A549 treated with dexamethasone at 1 μM for 4 hours (cell line): ENCODE measurements at places on chromosomes 11 and 22. TPM values are rescaled to one million over a fixed set of nuclear protein-coding genes. Genes with fewer than 3 reads are reported as not detected.

The DDI1 gene
- total RNA-seq = not detected in 5 replicates

The OVCH2 gene
- total RNA-seq = not detected in 5 replicates

The BTBD18 gene
- total RNA-seq = 0.06 TPM in 1 of 5 replicates, not detected in the others

The MMP10 gene
- 0.53 to 1.6 TPM (median 0.87 TPM) in 5 replicates for total RNA-seq

The MN1 gene
- 2.9 to 4.4 TPM (median 3.8 TPM) in 5 replicates for total RNA-seq

The CCDC81 gene
- total RNA-seq = 0.15 to 0.27 TPM (median 0.19 TPM) in 5 replicates

The SGSM1 gene
- total RNA-seq = 0.49 to 1.1 TPM (median 0.60 TPM) in 5 replicates

The MTA2 gene
- total RNA-seq = 83.2 to 93.3 TPM (median 89.9 TPM) in 5 replicates

The MUC5AC gene
- 0.60 to 2.9 TPM (median 1.6 TPM) in 5 replicates for total RNA-seq

The OR51B2 gene
- total RNA-seq = not detected in 5 replicates

The ADAMTS8 gene
- total RNA-seq = 1.1 to 2.3 TPM (median 1.9 TPM) in 5 replicates

The TUBA8 gene
- total RNA-seq = 0.61 to 0.98 TPM (median 0.67 TPM) in 5 replicates

The MAML2 gene
- 3.3 to 5.6 TPM (median 4.7 TPM) in 5 replicates for total RNA-seq

The KCNQ1 gene
- 0.52 to 0.75 TPM (median 0.60 TPM) in 5 replicates for total RNA-seq

The LARGE1 gene
- total RNA-seq = 3.6 to 5.0 TPM (median 4.3 TPM) in 5 replicates

The KRTAP5-4 gene
- total RNA-seq = not detected in 5 replicates

The SCUBE2 gene
- total RNA-seq = 0.40 to 0.71 TPM (median 0.61 TPM) in 5 replicates

The TBX1 gene
- total RNA-seq = 2.0 to 5.2 TPM (median 4.1 TPM) in 5 replicates

The SPECC1L gene
- total RNA-seq = 14.0 to 19.1 TPM (median 17.6 TPM) in 5 replicates

The CCDC87 gene
- total RNA-seq = 0.39 to 0.75 TPM (median 0.55 TPM) in 5 replicates

The UBXN1 gene
- 103 to 120 TPM (median 115 TPM) in 5 replicates for total RNA-seq

The RIMBP3C gene
- total RNA-seq = 0.18 to 0.28 TPM (median 0.22 TPM) in 4 of 5 replicates, not detected in the other

The ZBTB16 gene
- total RNA-seq = 0.76 to 1.6 TPM (median 1.3 TPM) in 5 replicates

The USP2 gene
- total RNA-seq = 1.3 to 2.4 TPM (median 1.4 TPM) in 5 replicates

The TEX12 gene
- not detected in 5 replicates for total RNA-seq

The MAPK12 gene
- total RNA-seq = 16.4 to 26.6 TPM (median 22.3 TPM) in 5 replicates

The TRPC6 gene
- 0.49 to 0.77 TPM (median 0.52 TPM) in 5 replicates for total RNA-seq

The CRYAB gene
- 12.4 to 28.7 TPM (median 17.0 TPM) in 5 replicates for total RNA-seq

The OR8D4 gene
- total RNA-seq = not detected in 5 replicates

The P2RY6 gene
- 2.8 to 6.6 TPM (median 5.5 TPM) in 5 replicates for total RNA-seq

The PKDREJ gene
- not detected in 5 replicates for total RNA-seq

The C22orf42 gene
- not detected in 5 replicates for total RNA-seq

The NEFH gene
- 0.07 to 0.17 TPM (median 0.12 TPM) in 5 replicates for total RNA-seq

The F2 gene
- total RNA-seq = 2.0 to 2.9 TPM (median 2.1 TPM) in 5 replicates

The IL18 gene
- 75.9 to 94.3 TPM (median 87.5 TPM) in 5 replicates for total RNA-seq

The TRIM21 gene
- 18.2 to 24.7 TPM (median 23.6 TPM) in 5 replicates for total RNA-seq

The ABTB2 gene
- 30.7 to 49.2 TPM (median 43.4 TPM) in 5 replicates for total RNA-seq

The BDNF gene
- total RNA-seq = 7.8 to 9.5 TPM (median 9.1 TPM) in 5 replicates

The VSIG2 gene
- not detected in 5 replicates for total RNA-seq

The FAT3 gene
- 0.26 to 0.96 TPM (median 0.65 TPM) in 5 replicates for total RNA-seq

The AQP11 gene
- 0.89 to 1.3 TPM (median 1.2 TPM) in 5 replicates for total RNA-seq

The DEFB131B gene
- not detected in 5 replicates for total RNA-seq

The GPR137 gene
- total RNA-seq = 24.6 to 53.9 TPM (median 47.7 TPM) in 5 replicates

The OR4X2 gene
- not detected in 5 replicates for total RNA-seq

The KREMEN1 gene
- 3.4 to 5.7 TPM (median 4.6 TPM) in 5 replicates for total RNA-seq

The NXPE4 gene
- not detected in 5 replicates for total RNA-seq

The ARHGAP8 gene
- total RNA-seq = 1.1 to 2.6 TPM (median 1.9 TPM) in 5 replicates

The FLRT1 gene
- total RNA-seq = 0.04 to 0.08 TPM (median 0.05 TPM) in 5 replicates

The INS gene
- not detected in 5 replicates for total RNA-seq

The OR6T1 gene
- total RNA-seq = not detected in 5 replicates

The GDPD4 gene
- total RNA-seq = not detected in 5 replicates
